ENCODE measurements at places on chromosomes 16 and 17.

GRCh38 chr16:49276646-49277385, 4.8 kb downstream of the CBLN1 start:
- peaks cover 12% of the 10 kb centered on the region for H3K4me1 ChIP-seq
- peaks cover 85% of the 10 kb centered on the region for H3K27me3 ChIP-seq
- H3K36me3 ChIP-seq = no peaks in the 10 kb centered on the region
- no peak for DNase-seq

GRCh38 chr17:78265121-78265520, 33.7 kb downstream of the TMEM235 start:
- H3K36me3 ChIP-seq = no peaks in the 10 kb centered on the region
- H3K4me3 ChIP-seq = no peak overlapping the region
- H3K4me1 ChIP-seq = peaks cover 41% of the 10 kb centered on the region
- peak overlapping the region; percentile 11 for H3K27ac ChIP-seq
- no peak for DNase-seq

GRCh38 chr17:43888548-43888947, 18.8 kb downstream of the MPP2 start:
- H3K27ac ChIP-seq = no peak overlapping the region
- no peak for DNase-seq
- H3K4me3 ChIP-seq = no peak overlapping the region

DNA sequence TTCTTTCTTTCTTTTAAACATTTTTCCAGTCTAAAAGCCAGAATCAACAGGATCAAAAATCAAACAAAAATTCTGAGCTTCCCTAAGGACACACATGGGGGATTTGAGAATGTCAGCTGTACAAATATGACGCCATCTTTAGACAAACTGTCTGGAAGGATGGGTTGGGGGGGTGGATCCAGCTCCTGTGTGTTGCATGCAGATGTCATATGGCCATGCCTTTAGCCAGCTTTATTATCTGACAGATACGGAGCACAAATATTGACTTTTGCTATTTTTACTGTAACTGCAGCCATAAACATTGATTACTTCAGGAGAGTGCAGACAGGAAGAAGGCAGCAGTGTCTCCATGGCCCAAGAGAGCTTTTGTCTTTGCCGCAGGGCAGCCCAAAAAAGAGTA, 279.4 kb upstream of the ELAC2 start:
- no peak overlapping the region for H3K4me3 ChIP-seq
- H3K27ac ChIP-seq = no peak overlapping the region
- H3K4me1 ChIP-seq = no peaks in the 10 kb centered on the region
- no peaks in the 10 kb centered on the region for H3K36me3 ChIP-seq
- no peaks in the 10 kb centered on the region for H3K27me3 ChIP-seq

DNA sequence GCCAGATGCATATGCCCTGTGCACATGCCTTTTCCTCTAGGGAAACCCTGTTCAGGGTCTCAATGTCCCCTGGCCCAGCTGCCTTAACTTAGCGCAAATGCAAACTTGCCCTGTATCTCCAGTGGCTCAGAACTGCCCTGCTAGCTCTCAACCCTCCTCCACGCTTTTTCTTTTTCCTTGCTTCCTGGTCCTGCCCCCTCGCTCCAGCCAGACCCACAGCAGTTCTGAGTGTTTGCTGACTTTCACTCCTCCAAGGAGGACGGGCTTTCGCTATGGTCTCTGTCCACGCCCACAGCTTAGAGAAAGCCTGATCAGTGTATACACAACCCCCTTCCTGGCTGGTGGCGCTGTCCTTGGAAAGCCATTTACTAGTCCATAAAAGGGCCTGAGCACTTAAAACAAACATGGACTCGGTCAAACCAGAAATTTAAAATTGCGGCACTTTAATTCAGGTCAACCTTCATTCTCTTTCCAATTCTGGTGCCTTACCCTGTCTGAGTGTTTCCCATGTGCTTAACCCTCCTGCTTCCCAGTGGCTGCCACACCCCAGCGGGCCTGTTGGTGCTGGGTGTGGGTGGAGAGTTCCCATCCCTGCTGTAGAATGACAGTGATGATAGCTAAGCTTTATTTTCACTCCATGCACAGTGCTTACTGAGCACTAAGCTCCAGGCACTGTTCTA, 15.6 kb upstream of the TMEM98 start:
- peak overlapping the region; percentile 81 for H3K27ac ChIP-seq
- DNase-seq = peak; percentile 84
- no peaks in the 10 kb centered on the region for H3K27me3 ChIP-seq
- peaks cover 20% of the 10 kb centered on the region for H3K4me1 ChIP-seq
- H3K36me3 ChIP-seq = no peaks in the 10 kb centered on the region
- no peak overlapping the region for H3K4me3 ChIP-seq

GRCh38 chr16:56993204-56993603, 3.8 kb downstream of the NLRC5 start:
- H3K27me3 ChIP-seq = no peaks in the 10 kb centered on the region
- DNase-seq = no peak
- H3K36me3 ChIP-seq = no peaks in the 10 kb centered on the region
- H3K4me3 ChIP-seq = no peak overlapping the region

DNA sequence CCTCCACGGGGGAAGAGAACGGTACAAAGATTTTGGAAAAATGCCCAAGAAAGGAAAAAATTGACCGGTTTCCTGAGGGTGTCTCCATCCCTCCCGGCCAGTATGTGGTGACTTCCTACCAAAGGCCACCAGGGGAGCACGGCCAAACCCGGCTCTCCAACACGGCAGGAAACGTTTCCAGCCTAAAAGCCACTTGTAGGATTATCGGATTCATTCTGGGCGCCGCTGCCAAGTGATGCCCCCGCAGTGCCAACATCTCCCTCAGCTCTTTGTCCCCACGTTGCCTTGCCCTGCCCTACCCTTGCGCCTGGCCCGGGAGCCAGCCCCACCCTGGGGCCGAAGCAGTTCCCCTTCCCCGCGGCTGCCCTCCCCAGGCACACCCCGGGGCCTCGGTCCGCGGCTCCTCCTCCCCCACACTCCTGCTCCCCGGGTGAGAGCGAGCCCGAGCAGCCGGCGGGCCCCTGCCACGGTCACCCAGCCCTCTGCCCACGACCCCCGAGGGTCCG, 688 bp downstream of the CRK start:
- H3K4me3 ChIP-seq = peak overlapping the region; percentile 98
- peak overlapping the region; percentile 100 for H3K27ac ChIP-seq
- H3K27me3 ChIP-seq = no peaks in the 10 kb centered on the region
- H3K4me1 ChIP-seq = peaks cover 37% of the 10 kb centered on the region

DNA sequence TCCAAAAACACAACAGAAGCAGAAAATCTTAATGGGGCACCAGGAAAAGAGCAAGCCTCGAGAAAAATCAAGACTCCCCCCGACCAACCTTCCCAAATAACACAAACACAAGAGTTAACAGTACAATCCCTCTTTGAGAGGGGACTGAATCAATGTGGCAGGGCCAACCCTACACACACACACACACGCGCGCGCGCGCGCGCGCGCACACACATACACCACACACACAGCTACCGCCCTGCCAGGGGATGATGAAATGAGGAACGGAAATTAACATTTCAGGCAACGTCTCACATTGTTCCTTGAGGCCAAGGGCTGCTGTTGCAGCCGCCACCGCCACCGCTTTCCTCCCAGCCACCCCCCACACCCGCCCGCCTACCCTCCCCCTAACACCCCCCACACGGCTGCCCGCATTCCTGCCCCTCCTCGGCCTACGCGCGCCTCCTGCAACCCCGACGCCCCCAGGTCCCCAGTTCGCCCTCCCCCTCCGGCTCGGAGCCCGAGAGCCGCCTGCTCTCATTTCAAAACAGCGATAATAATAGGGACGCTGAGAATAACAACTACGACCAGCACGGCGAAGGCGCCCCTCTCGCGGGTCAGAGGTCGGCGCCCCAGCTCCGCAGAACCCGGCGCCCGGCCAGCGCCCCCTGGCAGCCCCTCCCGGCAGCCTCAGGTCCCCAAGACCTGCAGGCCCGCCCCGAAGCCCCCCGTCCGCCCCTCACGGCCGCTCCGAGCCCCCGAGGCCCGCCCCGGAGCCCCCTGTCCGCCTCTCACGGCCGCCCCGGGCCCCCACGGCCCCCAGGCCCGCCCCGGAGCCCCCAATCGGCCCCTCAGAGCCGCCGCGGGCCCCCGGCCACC, 1.1 kb downstream of the ANKRD11 start:
- H3K36me3 ChIP-seq = peaks cover 10% of the 10 kb centered on the region
- peaks cover 73% of the 10 kb centered on the region for H3K4me1 ChIP-seq
- DNase-seq = peak; percentile 86
- peak overlapping the region; percentile 88 for H3K4me3 ChIP-seq
- H3K27me3 ChIP-seq = no peaks in the 10 kb centered on the region

All from stomach (tissue), 19 donors.